ENCODE measurements at places on chromosomes 5 and 9.

- no peak for DNase-seq
These were observed 81.4 kb downstream of the ANKH start for GRCh38 chr5:14790220-14790619.

GRCh38 chr9:104895572-104895971, 32.4 kb downstream of the ABCA1 start:
- DNase-seq = no peak

DNA sequence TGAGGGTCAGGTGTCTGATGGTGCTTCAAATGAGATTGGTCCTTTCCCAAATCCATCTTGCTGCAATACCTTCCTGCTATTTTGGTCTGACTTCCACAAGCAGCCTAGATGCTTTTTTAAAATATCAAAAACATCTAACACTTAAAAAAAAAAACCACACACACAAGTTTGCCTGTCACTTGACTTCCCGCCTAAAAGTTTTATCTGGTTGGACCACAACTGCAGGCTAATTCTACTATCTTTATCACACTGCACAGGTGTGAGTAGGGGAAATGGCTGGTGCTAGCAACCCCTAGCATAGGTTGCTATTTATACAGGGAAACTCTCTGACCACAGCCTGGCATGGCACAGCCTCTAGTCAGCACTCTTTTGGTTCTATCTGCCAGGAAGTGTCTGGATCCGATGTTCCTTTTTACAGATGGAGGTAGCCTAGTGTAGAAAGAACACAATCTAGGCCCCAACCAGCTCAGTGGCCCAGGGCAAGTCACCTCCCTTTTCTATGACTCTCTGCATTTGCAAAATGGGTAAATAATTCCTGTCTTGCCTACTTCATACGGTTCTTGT, at the start of gene HEMGN:
TSS of gene HEMGN (minus strand) at position 92 of the 564 bp plus-strand sequence. CDS start at position 56, 36 bp downstream.
- peak; percentile 59 for DNase-seq

GRCh38 chr5:119302916-119303897, 52.6 kb upstream of the TNFAIP8 start:
- DNase-seq = no peak

DNA sequence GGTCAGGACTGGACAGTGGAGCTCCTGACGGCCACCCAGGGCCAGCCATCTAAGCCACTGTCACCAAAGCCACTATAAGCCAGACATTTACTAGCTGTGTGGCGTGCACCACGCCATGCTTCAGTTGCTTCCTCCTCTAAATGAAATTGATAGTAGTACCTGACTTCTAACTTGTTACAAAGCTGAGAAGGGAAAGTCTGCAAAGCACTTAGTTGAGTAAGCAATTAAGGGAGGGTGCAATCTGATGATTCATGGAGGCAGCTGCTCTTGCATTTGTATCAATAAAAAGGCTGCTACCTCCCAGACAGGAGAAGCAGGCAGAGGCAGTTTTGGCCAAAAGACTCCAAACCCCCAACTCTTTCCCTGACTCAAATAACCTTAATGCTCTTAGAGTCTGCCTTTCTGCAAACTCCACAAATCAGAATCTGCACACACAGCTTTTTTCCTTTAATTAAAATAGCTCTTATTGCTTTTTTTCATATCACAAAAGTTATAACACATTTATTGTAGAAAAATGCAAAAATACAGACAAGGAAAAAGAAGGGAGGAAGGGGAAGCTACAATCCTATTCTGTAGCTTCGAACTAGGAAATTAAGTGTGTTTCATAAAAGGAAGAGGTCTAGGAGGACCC, 19.3 kb upstream of the RAPGEF1 start:
- no peak for DNase-seq

- DNase-seq = no peak
These were observed 136.3 kb downstream of the MYO10 start for GRCh38 chr5:16799796-16800195.

DNA sequence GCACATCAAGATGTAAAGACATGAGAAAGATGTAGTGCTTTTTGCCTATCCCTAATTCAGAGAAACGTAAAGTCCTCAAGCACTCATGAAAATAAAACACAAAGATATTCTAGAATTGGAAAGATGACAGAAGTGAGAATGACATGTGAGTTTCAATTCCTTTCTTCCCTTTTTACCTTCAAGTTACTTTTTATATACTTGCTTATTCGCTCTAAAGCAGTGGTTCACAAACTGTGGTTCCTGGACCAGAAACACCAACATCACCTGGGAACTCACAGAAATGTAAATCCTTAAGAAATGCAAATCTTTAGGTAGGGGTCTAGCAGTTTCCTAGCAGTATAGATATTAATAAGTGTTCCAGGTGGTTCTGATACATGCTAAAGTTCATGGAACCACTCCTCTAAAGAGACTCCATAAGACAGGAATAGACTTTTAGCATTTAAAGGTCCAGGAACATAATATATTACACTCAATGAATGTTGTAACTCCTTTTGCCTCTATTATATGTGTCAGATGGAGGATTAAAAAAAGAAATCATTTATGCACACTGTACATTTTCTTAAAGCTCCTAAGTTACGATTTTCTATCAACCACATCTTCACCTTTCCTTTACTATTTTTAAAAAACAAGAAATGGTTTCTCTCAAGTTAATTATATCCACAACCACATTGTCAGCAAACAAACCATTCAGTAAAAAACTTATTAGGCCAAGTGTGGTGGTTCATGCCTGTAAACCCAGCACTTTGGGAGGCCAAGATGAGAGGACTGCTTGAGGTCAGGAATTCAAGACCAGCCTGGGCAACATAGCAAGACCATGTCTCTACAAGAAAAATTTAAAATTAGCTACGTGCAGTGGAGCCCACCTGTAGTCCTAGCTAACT, 39.9 kb downstream of the ERP44 start:
- no peak for DNase-seq

DNA sequence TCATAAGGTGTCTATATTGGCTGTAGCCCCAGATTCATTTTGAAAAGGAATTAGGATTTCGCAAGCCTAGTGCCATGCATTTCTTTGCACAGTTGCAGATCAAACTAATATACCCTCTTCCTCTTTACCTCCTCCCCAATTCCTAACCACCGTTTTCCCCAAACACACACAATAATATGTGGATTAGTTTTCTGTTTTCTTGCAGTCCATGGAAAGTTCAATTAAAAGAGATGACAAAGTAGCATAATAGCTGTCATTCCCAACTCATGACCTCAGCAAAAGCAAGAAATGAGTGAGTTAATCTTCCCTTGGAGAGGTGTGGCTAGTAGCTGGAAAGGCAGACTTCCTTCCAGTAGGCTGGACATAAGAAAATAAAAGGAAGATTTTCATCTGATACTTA, 349.1 kb downstream of the TMEM232 start:
- DNase-seq = no peak

DNA sequence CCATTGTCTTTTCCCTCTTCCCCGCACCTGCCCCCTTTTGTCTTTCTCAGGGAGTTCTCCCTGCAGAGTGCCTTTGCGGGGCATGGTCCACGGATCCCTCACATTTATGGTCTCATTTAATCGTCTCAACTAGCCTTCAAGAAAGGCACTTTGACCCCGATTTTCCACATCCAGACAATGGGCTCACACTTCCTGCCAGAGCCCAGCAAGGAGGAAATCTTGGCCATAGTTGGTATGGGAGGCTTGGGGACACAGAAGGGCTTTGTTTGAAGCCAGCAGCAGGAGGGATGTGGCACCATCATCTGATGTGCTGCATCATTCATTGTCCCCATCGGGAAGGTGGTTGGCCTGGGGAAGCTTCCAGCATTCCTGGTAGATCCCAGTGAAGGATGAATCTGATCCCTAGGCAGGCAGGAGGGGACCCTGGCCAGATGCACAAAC, 24.9 kb downstream of the GSN start:
- no peak for DNase-seq

- no peak for DNase-seq
These were observed 17.2 kb downstream of the FBXW11 start for GRCh38 chr5:171989276-171989675.

DNA sequence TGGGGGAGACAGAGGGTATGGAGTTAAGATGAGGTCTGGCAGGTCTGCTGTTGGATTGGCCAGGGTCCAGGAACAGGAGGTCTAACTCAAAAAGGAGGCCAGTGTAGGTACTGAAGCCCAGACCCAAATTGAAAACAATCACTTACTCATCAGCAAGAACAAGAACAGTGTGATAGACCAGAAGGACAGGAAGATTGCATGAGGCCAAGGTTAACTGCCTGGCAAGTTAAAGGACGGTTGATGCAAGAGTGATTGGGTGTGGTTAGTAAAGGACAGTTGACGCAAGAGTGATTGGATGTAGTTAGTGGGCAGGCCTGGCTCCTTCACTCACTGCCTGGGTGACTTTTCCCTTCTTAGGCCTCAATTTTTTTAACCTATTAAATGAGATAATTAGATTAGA, 132.6 kb downstream of the PDZD2 start:
- no peak for DNase-seq

GRCh38 chr5:1323803-1324173, 21.1 kb downstream of the CLPTM1L start:
- no peak for DNase-seq
